Activated CD4-positive, alpha-beta memory T cell treated with anti-CD3 and anti-CD28 coated beads for 36 hours (primary cell): ENCODE measurements at places on chromosomes 5 and 9.

DNA sequence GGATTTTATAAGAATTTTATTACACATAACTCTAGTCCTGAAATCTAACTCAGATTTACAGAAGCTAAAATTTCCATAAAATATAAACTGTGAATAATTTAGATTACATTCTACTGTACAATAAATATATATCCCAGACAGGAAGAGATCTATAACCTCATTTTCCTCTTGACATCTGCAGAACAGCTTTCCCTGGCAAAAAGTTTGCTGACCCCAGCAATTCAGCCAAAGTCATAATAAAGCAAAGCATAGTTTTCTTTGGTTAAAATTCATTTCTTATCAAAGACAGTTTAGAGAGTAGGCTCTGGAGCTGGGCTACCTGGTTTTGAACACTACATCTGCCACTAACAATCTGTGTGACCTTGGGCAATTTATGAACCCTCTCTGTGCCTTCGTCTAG is 372.5 kb downstream of the CAAP1 start:
- no peak for DNase-seq

GRCh38 chr5:107806705-107807104 is 136.0 kb upstream of the EFNA5 start:
- DNase-seq, result no peak

DNA sequence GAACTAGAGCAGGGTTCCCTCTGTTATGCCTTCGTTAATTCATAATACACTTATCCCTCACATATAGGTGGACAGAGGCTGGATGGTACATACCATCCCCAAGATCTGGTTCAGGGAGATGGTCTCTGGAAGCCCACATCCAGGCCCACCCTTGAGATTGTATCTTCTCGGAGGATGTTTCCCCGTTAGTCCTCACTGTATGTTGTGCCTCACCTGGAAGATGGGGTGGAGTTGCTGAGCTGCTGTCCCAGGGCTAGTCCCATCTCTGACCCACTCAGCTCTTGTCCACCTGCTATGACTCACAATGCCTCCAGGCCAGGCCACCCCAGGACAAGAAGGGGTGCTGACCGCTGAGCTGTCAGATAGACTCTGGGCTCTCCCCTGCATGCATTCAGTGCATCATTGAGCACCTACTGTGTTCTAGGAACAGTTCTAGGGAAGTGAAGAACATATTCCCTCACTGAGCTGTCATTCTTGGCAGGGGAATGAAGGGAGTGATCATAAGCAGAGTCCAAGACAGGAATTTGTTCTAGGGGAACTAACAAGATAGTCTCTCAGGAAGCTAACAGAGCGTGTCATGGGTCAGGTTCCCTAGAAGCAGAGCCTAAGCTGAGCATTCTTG is at the start of gene CBY3:
CBY3 (minus strand) TSS at position 255 of the 622 bp plus-strand sequence; CDS start at position 139, 116 bp downstream.
- DNase-seq, result no peak

DNA sequence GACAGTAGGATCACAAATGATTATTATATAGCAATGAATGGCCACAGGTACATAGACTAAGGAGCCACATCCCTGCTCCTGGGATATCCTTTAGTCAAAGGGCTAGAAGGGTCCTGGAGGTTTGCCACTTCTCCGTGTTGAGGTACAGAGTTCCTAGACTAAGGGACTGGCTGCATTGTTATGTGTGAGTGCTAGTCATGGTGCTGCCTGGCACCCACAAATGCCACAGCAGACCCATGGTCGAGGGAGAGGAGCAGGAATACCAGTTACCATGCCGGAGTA is 47.4 kb downstream of the EXOSC2 start:
- no peak for DNase-seq
